Hematopoietic multipotent progenitor cell treated with erythropoietin and hydrocortisone succinate and interleukin-3 and kit ligand, for 8 days (in vitro differentiated cells): ENCODE measurements at places on chromosomes 1 and 21.

DNA sequence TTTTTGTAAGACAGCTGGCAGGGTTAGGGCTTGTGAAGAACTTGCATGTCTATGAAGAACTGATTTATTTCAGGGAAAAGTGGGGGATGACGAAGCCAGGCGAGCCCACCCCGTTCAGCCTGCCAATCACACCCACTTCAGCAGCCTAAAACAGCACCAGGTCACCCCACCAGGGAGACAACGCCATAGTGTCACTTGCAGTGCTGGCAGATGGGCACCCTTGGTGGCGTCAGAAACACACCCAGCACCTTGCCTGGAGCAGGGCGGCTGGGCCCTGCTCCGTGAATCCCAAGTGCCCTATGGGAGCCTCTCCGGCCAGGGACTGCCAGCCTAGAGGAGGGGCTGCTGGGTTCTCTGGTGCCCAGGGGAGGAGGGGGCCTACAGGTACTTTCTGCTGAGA is 5.0 kb upstream of the NADK start:
- no peak for DNase-seq

DNA sequence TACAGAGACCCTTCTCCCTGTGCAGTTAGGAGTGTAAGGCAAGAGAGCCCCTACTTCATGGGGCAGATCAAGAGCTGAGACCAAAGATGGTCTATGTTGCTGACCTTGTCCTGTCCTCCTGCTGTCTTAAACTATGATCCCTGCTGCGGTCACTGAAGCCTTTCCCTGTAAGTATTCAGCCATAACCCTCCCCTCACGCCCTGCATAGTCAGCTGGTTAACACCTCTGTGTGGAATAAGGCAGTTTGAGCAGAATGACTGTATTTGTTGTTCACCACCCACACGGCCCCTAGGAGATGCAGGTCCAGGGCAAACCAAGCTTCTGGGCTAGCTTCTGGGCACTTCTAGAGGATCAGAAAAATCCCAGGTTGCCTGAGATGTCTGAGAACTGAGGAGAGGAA is 356 bp downstream of the TSPAN1 start:
- DNase-seq, result no peak

DNA sequence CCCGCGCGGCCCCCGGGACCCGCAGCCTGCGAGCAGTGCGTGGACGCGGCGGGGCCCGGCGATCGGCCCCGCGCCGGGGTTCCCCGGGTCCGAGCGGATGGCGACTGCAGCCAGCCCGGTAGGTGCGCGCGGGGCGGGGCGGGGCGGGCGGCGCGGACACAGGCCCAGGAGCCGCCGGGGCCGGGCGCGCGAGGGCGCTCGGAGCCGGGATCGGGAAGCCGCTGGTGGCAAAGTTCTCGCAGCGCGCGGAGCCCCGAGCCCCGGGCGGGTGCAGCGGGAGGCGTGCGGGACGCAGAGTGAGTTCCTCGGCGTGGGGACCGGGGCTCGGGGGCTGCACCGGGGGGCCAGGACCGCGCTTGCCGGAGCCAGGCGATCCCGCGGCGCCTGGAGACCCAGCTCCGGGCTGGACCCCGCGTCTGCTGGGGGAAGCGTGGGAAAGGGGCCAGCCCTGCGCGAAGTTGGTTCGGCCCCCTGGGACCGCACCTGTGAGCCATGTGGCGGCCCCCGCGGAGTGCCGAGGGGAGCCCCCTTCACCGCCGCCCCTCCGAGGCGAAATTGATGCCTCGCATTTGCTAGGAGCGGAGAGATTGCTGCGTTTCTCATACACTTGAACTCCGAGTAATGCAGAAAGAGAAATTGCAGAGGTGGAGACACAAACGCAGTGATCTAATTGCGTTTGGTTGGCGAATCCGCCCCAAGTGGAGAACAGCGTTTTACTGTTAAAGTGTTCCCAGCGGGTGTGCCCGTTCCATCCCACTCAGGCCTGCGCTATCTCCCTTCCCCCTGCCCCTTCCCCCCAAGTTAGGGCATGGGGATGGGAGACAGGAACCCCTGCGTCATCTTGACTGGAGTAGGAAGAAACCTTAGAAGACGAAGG is 228.9 kb upstream of the TMEM51 start:
- DNase-seq, result no peak

GRCh38 chr1:31004231-31004621 is 61.3 kb downstream of the PUM1 start:
- DNase-seq, result no peak

DNA sequence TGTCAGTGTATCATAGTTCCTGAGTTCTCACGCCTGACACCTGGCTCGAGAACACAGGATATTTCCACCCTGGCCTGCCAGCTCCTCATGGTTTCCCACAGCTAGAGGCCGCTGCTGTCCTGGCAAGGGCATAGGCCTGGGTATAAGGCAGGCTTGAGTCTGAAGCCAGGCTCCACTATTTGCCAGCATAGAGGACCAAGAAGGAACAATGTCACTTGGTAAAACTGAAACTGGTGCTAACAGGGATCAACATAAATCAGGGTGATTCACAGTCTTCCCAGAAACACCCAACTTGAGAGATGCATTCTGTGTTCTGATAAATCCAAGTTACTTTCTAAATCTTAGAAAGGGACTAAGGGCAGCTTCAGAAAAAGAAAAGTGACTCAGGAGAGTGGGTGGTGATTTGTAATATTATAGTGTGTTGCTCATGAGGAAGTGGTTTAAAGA is 6.9 kb upstream of the S100A2 start:
- DNase-seq, result peak; percentile 83

- no peak for DNase-seq
These were observed 5.8 kb downstream of the HMCN1 start for GRCh38 chr1:185739967-185740366.

GRCh38 chr1:203121186-203122015 is 6.1 kb upstream of the ADORA1 start:
- no peak for DNase-seq

DNA sequence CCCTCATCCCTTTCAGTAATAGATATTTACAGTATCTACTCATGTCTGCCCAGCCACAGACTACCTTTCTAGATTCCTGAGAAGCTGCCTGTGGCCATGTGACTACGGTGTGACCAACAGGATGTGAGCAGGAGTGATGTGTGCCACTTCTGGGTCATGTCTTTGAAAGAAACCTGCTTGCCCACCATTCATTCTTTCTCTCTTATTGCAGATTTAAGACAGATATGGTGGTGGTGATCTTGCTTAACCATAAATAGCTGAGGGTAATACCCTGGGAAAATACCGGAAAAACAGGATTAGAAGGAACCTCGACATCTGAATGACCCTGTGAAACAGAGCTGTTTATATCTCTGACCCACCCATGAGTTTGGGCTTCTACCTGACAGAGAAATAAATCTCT is 41.6 kb upstream of the GUCA2A start:
- no peak for DNase-seq

- no peak for DNase-seq
These were observed 235.1 kb downstream of the RRAGC start for GRCh38 chr1:38624336-38625039.

DNA sequence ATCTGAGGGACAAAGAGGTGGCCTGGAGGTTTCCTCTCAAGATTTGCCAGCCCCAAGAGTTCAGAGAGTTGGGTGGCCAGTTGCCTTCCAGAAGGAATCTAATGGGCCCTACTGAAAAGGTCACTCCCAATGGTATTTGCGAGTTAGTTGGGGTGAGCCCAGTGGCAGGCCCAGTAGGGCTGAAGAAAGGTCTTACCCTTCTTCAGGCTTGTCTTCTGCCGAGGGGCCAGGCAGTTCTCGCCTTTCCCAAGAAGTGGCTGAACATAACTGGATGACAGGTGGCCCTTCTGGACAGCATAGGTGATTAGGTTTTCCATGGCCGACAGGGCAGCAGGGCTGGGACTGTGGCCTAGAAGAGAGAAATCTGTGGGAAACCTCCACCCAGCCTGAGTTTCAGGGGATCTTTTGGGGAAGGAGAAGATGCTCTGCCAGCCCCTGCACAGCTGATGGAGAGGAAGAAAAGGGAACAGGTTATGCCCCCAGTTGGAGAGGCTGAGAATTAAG is 7.2 kb downstream of the PGLYRP4 start:
- DNase-seq, result no peak

DNA sequence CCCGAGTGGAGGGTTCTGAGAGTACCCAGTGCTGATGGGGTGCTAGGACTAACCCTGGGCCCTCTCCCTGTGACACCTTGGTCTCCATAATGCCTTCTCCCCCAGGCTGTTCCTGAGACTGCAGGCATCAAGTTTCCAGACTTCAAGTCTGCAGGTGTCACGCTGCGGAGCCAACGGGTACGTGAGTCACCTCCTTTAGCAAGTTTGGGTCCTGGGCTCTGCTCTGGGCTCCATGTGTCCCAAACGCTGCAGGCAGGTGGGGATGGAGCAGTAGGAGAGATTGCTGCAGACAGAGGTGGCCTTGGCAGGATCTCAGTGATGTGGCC is 6.0 kb downstream of the DMAP1 start:
- DNase-seq, result no peak

DNA sequence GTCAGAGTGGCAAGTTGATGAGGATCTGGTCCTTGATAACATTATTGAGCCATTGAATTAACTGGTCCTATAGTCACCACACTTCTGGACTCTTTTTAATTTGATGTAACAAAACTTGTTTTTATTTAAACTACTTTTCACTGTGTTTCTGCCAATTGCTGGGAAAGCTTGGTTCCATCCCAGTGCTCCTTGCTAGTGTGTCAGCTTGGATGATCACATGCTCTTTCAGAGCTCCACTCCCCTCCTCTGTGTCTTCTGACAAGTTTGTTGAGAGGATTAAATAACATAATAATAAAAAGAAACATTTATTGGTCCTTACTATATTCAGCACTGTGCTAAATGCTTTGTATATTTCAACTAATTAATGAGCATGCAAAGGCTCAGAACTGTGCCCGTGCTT is 448.5 kb upstream of the B3GALT2 start:
- no peak for DNase-seq

DNA sequence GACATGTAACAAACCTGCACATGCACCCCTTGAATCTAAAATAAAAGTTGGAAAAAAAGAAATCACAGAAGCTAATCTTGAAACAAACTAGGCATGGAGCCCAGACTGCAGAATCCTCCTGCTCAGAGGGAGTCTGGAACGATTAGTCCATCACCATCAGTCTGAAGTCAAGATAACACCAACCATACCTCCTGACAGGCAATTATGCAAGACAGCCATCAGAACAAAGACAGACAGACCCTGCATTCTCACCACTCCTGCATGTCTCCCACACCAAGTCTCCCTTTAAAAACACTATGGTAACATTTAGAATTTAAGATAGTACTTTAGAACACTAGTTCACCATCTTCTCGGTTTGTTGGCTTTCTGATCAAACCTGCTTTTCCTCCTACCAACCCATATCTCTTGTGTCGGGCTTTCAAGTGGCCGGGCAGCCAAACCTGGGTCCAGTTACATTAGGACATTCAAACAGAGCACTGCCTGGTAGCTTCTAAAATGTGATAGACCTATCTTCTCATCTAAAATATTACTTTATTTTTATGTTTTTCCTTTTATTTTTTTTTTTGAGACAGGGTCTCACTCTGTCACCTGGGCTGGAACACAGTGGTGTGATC is 10.1 kb downstream of the YARS1 start:
- DNase-seq, result no peak

DNA sequence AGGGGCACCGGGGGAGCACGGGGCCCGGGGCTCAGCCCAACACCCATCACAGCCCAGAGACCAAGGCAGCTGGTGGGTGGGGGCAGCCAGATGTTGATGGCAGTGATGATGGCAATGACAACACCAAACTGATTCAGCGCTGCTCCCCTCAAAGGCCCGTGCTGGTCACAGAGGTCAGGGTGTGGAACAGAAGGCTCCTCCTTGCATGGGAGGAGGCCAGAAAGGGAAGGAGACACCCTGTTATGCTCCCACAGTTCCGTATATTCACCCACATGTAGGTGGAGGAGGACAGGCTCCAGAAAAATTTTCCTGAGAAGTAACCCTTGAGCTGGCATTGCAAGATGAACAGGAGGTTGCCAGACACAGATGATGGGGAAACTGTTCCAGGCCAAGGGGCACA is 414 bp downstream of the GUCA2B start:
- no peak for DNase-seq

DNA sequence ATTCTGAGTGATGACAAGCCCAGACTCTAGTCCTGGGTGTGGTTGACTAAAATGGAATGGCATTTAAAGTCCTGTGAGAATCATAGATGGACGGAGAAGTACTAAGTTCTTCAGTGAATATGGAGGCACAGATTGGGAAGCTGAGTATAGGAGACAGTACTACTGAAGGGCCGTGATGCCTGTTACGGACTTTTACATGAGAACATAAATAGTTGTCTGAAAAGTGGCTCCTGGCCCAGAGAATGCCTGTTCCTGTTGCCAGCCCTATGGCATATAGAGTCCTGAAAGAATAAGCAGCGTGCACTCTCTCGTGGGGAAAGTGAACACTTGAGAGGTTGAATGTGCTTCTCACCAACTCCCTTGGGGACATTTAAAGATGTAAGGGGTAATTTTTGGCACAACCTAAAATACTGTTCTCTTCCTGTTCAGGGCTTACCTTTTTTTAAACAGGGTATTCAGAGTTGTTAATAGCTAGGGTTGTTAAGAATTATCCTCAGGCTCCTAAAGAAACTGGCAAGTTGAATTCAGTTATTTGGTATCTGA is 20.4 kb downstream of the CCT8 start:
- DNase-seq, result no peak

DNA sequence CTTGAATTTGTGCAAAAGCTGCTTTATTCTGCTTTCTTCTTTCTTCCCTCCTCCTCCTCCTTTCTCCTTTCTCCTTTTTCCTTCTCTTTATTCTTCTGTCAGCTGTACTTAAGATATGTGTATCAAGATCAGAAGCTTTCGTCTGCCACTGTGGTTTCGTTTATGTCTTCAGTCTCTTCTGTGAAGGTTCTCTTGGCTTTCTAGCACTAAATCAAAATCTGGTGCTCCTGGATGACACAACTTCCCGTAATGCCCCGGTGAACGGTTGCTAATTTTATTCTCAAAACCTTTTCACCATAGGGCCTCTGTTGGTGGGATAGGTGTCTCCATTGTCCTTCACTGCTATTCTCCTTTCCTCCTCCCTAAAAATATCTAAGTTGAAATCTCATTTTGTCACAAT is 5.0 kb downstream of the ATF6 start:
- DNase-seq, result no peak

GRCh38 chr1:185501099-185501498 is 184.1 kb upstream of the IVNS1ABP start:
- DNase-seq, result no peak

- DNase-seq, result no peak
These were observed 2.2 kb upstream of the GBP6 start for GRCh38 chr1:89361681-89362080.

GRCh38 chr1:16162163-16162822 is 6.4 kb upstream of the EPHA2 start:
- no peak for DNase-seq

GRCh38 chr1:89842567-89843272 is 21.9 kb downstream of the LRRC8D start:
- DNase-seq, result no peak

GRCh38 chr1:47524272-47524671 is 86.4 kb downstream of the FOXD2 start:
- no peak for DNase-seq

- no peak for DNase-seq
These were observed 10.3 kb downstream of the ACTRT2 start for GRCh38 chr1:3031401-3032221.
